ENCODE measurements at places on chromosomes 13 and 19. TPM values are rescaled to one million over a fixed set of nuclear protein-coding genes. Genes with fewer than 3 reads are reported as not detected.
A peak's percentile ranks its signal among the peaks of the same experiment; 100 is the strongest.

Gene ZNF470
- 5.7 TPM for total RNA-seq

- H3K36me3 ChIP-seq, result no peaks in the 10 kb centered on the region
- no peaks in the 10 kb centered on the region for H3K27me3 ChIP-seq
- DNase-seq, result no peak
Observed at GRCh38 chr13:73754241-73754640, 380.0 kb downstream of the KLF12 start.

Gene SSC5D
- total RNA-seq, result 0.95 TPM

- H3K4me3 ChIP-seq, result no peak overlapping the region
- peaks cover 23% of the 10 kb centered on the region for H3K4me1 ChIP-seq
- no peak overlapping the region for H3K27ac ChIP-seq
- peaks cover 8% of the 10 kb centered on the region for H3K27me3 ChIP-seq
- no peaks in the 10 kb centered on the region for H3K36me3 ChIP-seq
- no peak for DNase-seq
Observed at GRCh38 chr13:24684600-24684998, 4.4 kb downstream of the ATP12A start.

- H3K36me3 ChIP-seq, result no peaks in the 10 kb centered on the region
- H3K4me1 ChIP-seq, result peaks cover 7% of the 10 kb centered on the region
- H3K4me3 ChIP-seq, result peak overlapping the region; percentile 13
- H3K27ac ChIP-seq, result no peak overlapping the region
- no peak for DNase-seq
Observed at GRCh38 chr19:46294494-46294893, 2.3 kb upstream of the HIF3A start.

GRCh38 chr19:28596561-28597071 lies 616.3 kb downstream of the UQCRFS1 start:
- no peak overlapping the region for H3K4me3 ChIP-seq
- H3K4me1 ChIP-seq, result no peaks in the 10 kb centered on the region
- H3K27ac ChIP-seq, result no peak overlapping the region

- H3K4me1 ChIP-seq, result peaks cover 19% of the 10 kb centered on the region
- peaks cover 10% of the 10 kb centered on the region for H3K27me3 ChIP-seq
Observed at GRCh38 chr19:52188822-52189734, 774 bp upstream of the PPP2R1A start.

Gene PRR22
- total RNA-seq, result 2.2 TPM

Gene OR7C1
- total RNA-seq, result not detected

- no peak overlapping the region for H3K27ac ChIP-seq
- H3K4me3 ChIP-seq, result no peak overlapping the region
- H3K27me3 ChIP-seq, result peaks cover 2% of the 10 kb centered on the region
- no peaks in the 10 kb centered on the region for H3K36me3 ChIP-seq
Observed at GRCh38 chr19:14818588-14818987, 16.4 kb downstream of the OR7A5 start.
